ENCODE measurements at places on chromosomes 7 and 10.
A peak's percentile ranks its signal among the peaks of the same experiment; 100 is the strongest.

DNA sequence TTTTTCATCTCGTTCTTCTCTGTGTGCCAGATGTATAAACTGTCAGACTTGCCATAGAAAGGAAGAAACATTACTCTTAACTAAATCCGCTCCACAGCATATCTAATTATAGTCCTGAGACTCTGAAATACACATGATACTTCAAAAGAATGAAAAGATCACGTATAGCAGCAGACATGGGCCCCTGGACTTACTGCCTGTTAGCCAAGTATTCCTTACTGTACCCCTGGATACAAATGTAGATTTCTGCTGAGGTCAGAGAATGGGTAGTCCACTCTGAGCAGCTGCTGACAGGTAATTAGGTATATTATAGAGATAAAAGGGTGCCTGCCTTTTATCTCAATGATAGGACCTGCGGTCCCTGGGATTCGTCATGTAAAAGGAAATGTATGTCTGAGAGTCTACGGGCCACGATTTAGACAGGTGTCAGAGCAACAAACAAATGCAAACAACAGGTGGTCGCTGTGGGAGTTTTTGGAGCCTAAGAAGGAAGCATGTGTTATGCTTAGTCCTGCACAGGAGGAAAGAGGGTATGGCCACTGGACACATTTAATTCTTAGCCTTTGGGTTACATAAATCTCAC, 69.4 kb downstream of the VOPP1 start:
- peak; percentile 44 for DNase-seq

DNA sequence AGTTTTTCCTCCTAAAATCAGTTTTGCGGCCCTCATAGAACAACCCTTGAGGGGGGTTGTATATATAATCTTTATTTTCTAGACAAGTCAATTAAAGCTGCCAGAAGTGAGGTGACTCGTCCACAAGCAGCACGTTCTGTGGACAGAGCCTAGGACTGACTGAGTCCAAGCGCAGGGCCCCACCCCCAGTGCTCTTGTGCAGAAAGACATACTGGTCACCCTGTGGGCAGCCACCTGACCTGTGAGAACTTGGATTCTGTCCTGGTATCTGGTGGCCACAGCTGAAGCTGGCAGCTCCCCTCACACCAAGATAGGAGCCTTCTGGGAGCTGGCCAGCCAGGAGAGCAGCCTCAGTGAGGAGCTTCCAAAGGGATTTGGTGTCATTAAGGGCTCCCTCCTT, 89.3 kb downstream of the GRK5 start:
- no peak for DNase-seq

DNA sequence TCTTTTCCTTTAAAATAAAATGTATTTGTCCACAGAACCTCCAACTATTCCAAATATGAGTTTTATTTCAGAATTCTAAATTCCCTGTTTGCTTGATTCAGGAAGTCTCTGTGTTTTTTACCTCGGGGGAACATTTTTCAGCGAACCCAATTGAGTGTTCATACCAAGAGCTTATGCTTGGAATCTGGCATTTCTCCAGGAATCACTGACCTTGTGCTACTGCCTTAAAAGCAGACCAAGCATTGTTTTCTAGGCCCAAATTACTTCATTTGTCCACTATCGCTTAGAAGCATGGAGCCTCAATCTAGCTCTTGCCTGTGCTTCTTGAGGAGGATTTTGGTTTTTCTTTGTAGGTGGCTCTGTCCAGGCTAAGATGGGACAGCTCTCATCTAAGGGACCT, 59.4 kb downstream of the EBLN1 start:
- no peak for DNase-seq

- no peak for DNase-seq
These were observed 4.4 kb downstream of the SPOCK2 start for GRCh38 chr10:72083790-72084459.

DNA sequence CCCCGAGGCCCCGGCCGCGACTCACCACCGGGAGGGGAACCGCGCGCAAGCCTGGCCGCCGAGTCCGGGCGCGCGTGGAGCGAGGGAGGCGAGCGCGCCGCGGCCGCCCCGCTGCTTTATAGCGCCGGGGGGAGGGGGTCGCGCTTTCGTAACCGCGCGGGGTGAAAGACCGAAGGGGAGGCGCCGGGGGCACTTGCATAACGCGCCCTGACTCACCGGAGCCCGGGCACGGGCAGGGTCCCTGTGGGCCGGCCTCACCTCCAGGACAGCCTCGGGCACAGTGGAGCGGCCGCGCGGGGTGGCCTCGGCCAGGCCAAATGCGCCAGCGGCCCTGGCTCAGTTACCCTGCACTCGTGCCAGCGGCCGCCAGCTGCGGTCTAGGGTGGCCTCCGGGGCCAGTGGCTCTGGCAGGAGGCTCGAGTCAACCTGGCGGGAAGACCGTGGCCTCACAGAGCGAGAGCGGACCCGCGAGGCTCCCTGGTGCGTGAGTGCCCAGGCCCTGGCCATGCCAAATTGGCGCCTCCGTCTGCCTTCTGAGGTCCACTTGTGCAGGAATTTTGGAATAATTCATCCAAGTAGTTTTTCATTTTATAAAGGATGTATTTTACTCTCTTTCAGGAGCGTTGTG, at the start of gene RBP4:
RBP4 (minus strand) TSS at position 90 of the 628 bp plus-strand sequence. CDS start 207 bp downstream, outside the sequence.
- DNase-seq = no peak

All from NAMALWA (cell line).